ENCODE measurements at places on chromosomes 2 and 18.

DNA sequence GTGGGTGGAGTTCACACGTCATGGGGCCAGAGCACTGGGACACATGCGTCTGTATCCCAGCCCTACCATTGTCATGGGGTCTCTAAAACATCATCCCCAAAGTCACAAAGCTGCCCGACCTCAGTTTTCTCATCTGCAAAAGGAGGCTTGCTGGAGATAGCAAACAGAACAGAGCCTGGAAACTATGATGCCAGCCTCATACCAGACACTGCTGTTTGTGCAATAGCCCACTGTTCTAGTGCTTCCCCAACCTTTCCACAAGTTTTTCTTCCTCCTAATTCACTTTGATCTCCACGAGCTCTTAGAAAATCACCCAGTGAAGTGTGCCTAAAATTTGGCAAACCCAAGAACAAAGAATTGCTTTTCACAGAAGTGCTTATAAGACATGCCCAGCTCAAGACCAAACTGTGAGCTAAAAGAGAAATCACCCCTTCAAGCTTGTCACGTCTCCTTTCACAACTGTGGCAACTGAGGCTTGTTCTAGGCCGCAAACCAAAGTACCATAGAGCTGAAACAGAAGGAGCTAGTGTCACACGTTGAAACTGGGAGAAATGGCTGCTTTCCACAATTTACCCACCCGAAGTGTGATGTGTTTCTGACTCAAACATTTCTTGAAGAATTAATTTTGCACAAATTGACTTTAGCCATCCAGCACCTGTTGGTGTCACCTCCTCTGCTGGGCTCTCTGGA is 162.7 kb upstream of the ID2 start:
- DNase-seq = no peak

GRCh38 chr2:23327887-23328286 is 57.1 kb upstream of the KLHL29 start:
- no peak for DNase-seq

GRCh38 chr2:159444754-159445153 is 158.3 kb upstream of the WDSUB1 start:
- no peak for DNase-seq

DNA sequence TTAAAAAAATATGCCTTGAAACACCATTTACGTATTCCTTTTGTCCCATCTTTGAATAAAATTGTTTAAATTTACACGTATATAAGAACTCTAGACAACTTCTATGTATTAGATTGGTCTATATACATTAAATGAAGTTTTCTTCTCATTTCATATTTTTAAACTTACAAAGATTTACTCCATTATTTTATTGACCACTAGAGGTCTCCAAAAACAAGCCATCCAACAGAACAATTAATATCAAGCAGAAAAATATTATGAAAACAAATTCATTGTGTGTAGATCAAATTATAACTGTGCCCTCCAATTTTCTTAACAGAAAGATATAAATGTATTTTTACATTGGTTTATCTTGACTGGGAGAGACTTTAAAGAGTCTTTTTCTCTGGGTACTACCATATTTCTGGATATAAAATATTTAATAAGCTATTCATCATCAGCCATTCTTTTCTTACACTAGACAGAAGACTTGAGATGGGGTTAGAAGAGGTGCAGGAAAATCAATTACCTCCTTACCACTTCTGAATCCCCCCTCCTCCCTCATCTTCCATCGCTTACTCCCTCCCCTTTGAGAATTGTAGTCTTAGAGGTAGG is 66.5 kb downstream of the DPP4 start:
- no peak for DNase-seq

DNA sequence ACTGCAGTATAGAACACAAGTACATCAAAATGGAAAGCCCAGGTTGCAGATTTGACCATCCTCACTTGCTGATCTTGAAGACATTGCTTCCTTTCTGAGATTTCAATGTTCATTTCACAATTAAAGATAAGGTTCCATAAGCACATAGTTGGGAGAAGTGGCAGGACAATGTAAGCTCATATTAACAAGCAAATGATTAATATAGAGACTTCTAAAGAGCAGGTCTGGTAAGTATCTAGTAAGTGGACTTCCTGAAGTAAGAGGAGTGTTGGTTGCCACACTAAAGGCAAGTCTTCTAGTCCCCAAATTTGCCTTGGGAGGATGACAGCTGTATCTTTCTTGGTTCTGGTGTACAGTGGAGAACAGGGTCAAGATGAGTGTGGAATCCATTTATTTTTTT is 1.4 kb upstream of the PTPRM start:
- no peak for DNase-seq

- DNase-seq = no peak
Observed at GRCh38 chr2:130766037-130766436, 10.7 kb downstream of the AMER3 start.

DNA sequence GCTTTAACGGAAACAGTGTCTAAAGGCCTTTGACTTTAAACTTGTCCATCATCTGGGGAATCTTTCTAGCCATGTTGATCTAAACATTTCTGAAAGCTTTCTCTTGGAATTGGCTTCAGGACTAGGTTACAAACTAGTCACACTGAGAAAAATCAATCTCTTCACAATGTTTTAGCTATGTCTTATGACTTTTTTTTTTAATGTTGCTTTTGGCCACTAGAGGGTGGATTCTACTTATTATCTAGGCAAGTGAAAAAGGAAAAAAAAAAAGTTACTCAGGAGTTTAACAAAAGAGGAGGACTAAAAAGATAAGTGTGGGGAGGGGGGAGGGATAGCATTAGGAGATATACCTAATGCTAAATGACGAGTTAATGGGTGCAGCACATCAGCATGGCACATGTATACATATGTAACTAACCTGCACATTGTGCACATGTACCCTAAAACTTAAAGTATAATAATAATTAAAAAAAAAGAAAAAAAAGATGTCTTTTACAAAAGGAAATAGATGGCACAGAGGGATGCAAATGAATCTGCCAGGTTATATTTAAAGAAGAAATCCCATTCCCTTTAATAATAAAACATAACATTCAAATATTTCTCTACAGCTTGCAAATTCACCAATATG is 160.4 kb upstream of the PID1 start:
- no peak for DNase-seq

- no peak for DNase-seq
Observed at GRCh38 chr18:79208906-79209305, 139.7 kb downstream of the ATP9B start.

DNA sequence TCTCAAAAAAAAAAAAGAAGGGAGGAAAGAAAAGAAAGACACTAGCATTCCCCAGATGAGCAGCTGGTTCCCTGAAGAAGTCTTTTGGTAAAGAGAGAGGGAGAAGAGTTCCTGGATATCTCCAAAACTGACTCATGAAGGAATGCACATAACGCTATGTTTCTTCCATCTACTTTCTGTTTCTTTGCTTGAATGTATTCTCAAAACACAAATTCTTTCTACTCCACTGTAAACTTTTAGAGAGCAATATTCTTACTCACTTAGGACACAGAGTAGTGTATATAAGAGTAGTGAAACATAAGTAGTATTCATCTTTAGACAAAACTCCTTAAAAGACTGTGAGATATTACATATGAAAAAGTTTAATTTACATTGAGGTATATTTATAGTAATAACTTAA is 64.2 kb downstream of the TRIP12 start:
- no peak for DNase-seq

- no peak for DNase-seq
Observed at GRCh38 chr2:1758171-1758570, 13.9 kb upstream of the PXDN start.

GRCh38 chr2:143524559-143525401 is 395.6 kb downstream of the ARHGAP15 start:
- no peak for DNase-seq

DNA sequence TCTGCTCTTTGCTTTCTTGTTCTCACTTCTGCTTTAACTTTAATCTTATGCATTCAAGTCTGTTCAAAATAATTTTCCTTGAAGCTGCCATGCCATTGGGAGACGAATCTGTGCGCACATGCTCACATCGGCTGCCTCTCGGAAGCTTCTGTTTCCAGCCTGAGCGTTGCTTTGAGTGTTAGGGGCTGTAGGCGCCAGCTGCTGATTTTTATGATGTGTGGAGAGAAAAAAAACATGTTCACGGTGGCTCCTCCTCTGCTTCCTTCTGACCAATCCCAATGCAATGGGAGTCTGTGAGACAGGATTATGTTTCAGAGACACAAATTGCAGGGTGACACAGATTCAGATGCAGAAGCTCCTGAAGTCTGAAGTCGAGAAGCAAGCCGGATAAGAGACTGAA is at the start of gene MC4R:
Gene MC4R, minus strand, starts transcription at position 180 of the 400 bp plus-strand sequence. CDS start 426 bp downstream, outside the sequence.
- DNase-seq = no peak

DNA sequence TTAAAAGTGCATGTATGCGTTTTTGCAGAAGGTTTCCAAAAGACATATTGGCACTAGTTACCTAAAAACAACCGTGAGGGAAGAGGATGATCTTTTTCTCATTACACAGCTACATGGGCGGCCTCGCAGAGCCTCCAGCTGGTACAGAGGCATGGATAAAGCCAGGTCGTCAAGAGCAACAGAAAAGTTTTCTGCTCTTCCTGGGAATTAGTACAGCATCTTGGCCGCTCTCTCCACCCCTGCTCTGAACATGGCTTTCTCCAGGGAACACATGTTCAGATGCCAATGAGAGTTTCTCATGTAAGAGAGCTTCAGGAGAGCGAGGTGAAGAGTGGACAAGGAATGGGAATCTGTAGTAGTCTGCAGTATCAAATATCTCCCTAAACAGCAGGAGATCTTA is 108.4 kb downstream of the ZEB2 start:
- no peak for DNase-seq

DNA sequence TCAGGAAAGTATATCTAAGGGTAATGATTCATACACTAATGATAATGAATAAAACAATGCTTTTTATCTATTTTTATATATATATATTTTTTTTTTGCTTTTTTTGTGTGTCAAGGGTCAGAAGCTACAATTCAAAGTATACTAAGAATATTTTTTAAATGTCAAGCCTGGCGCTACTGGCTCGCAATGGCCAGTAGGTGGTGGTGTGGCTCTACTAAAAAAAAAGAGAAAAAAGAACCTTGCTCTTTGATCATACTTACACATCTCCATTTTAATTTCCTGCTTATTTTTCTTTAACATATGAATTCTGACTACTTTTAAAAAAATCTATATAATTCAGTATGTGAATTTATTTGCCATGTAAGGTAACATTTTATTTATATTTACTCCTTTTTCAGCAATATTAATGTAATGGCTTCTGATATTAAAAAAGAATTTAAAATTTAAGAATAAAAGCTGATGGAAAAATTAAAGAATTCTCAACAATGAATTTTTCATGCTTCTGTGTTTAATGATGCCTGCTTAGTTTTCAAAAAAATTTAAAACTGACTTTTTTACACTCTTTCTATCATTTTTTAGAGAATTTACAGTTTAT is 232.9 kb downstream of the GULP1 start:
- no peak for DNase-seq

DNA sequence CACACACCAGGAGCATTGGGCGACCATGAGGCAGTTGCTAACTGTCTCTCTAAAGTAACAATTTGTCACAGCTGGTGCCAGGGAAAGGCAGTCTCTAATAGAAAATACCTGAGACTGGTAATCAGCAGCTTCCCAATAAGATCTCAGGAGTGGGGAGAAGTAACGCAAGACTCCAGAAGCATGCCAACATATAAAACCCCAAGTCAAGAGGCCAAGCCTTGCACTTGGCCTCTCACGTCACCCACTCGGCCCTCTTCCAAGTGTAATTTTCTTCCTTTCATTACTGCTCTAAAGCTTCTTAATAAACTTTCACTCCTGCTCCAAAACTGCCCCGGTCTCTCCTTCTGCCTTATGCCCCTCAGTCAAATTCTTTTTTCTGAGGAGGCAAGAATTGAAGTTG is 455.6 kb upstream of the ACVR2A start:
- DNase-seq = no peak

DNA sequence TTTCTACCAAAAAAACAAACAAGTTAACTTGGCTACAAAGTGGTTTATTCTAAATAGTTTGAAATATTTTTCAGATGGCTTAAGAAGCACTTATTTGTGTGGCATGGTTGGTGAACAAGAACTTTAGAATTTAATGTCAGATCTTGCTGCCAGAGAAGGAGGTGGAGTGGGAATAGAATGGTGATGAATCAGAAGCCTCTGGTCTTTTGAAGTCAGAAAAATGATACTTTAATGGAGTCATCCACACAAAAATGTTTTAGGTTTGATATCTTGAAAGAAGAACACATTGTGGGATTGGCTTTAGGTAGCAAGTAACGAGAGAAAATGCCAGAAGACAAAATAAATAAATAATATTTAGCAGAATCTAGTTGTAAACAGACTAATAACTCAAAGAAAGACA is 243.1 kb upstream of the FANCL start:
- DNase-seq = no peak

DNA sequence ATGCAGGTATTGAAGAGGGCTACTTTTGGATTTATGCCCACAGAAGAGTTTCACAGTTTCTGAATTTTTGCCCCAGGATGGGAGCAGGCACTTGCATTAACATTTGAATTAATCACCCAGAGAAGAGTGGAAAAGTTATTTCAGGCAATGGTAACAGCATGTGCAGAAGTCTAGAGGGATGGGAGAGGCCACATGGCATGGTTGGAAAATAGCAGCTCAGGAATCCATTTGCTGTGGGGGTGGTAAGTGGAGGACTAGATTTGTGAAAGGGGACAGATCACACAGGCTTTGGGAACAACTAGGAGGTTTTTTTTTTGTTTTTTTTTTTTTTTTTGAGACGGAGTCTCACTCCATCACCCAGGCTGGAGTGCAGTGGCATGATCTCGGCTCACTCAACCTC is 65.2 kb downstream of the NEDD4L start:
- no peak for DNase-seq

- DNase-seq = no peak
Observed at GRCh38 chr2:112794841-112795240, 10.5 kb upstream of the IL1A start.

- no peak for DNase-seq
Observed at GRCh38 chr2:128300151-128301020, 18.3 kb downstream of the HS6ST1 start.

- DNase-seq = no peak
Observed at GRCh38 chr18:22538426-22538825, 120.7 kb upstream of the CTAGE1 start.

- DNase-seq = no peak
Observed at GRCh38 chr2:1348789-1349188, 64.5 kb upstream of the TPO start.

DNA sequence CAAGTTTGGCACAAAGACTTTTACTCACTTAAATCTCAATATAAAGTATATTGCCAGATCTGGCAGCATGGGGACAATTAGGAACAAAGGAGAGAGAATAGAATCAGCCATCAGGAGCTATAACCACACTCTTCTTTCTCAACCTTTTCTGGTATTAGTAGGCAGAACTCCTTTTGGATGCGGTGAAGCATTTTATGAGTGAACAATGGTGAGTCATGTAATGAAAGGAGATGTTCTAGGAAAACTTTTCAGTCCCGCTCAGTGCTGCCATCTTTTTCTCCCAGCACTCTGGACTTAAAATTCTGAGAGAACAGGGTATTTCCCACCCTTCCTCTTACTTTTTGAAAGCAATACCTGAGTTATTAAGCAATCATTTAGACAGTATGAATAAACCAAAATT is 32.2 kb downstream of the PLEKHA3 start:
- DNase-seq = no peak

All from stimulated activated CD4-positive, alpha-beta T cell treated with anti-CD3 and anti-CD28 coated beads, Interleukin-12 subunit alpha, Interleukin-12 subunit beta, amount 100 ng/mL, for 48 hours (primary cell).